ENCODE measurements at places on chromosomes 5 and 9.

GRCh38 chr5:22850981-22851380 is 2.2 kb downstream of the CDH12 start:
- DNase-seq: no peak

- no peak for DNase-seq
Observed at GRCh38 chr5:157026789-157027424, 32.0 kb downstream of the HAVCR1 start.

DNA sequence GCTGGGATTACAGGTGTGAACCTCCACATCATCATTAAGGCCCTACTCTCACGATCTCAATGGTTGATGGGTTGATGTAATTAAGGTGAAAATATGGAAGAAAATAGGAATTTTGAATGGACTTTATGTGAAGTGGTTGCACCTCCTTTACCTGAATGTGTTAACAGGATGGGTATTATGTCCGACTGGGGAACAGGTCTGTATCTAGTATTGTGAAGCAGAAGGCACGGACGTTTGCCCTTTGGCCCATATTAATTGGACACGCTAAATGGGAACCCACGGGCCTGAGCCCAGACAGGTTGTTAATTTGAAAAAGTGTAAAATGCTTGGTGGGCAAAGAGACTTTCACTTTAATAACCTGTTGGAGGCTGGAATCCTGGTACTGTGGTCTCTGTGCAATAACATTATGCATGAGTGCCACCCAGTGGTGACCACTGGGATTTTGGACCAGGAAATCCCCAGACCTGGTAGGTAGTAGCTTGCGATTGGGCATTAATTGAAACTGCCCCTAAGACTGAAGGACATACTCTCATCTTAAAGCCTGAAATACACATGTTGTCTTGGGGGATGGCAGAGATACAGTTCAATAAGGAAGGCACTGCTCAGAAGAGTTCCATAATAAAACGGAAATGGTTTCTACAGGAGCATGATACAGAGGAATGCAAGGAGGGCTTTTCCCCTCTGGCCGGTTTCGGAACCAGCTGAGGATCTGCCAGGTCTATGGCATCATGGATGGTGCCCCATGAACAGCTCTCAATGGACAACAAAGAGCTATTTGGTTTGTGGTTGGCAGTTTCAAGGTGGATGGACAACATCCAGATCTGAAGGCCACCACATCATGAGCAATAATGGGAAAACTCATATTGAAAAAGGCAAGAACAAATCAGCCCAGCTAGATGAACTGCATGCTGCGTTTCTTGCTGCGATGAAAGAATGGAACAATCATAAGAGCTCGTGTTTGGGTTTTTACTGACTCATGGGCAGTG is 26.2 kb upstream of the BICD2 start:
- peak; percentile 41 for DNase-seq

- DNase-seq: no peak
Observed at GRCh38 chr5:150081541-150082283, 4.6 kb downstream of the CSF1R start.

GRCh38 chr5:145072889-145073288 is 762.3 kb downstream of the PRELID2 start:
- no peak for DNase-seq

- no peak for DNase-seq
Observed at GRCh38 chr9:113621309-113621791, 157.8 kb downstream of the RGS3 start.

DNA sequence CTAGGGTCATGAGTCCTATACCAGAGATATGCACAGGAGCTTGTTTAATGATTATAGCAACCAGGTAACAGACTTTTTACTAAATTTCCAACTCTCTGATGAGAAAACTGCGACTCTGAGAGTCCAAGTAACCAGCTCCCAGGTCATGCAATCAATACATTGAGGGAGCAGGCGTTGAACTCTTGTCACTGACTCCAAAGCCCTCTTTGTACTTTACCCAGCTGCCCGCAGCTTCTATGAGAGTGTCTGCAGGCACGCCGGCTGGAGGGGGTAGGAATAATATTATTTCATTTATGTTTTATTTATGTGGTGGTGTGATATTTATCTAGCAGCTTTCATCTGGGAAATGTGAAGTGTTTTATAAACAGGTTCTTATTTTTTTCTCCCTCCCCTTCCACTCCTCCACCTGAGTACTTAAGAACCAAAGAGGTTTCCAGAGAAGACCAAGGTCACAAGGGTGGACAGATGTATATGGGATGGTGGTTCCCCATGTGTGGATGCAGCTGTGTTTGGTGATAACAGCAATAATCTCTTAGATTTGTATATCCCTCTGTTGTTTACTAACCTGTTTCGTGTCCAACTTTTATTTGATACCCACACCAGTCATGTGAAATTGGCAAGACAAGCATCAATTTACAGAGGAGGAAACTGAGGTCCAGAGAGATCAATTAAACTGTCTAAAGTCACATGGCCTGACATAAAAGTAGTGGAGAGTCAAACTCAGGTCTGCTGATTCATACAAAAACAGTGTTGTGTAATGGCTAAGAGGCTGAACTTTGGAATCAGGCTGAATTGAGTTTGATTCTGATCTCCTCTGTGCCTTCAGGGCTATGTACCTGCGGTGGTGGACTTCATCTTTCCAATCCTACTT is 140.2 kb upstream of the TRIM32 start:
- no peak for DNase-seq

DNA sequence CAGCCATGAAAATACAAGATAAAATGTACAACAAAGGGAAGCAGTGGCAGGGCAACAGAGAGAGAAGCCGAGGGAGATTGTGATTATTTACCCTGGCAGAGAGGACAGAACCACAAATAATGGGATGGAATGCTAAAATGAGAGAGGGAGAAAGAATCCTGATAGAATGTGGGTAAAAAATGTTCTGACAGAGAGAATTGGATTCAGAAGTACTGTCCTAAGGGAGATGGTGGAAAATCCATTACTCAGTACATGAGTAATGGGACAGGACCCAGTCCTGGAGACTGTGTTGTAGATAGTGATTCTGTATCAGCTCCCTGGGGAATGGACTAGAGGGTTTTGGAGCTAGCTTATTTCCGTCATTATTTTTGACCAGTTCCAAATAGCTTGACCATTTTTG is 831.5 kb downstream of the MAT2B start:
- DNase-seq: no peak

GRCh38 chr9:14350754-14351153 is 36.8 kb upstream of the NFIB start:
- no peak for DNase-seq

- DNase-seq: no peak
Observed at GRCh38 chr9:98774746-98775145, 21.6 kb downstream of the ANKS6 start.

- DNase-seq: no peak
Observed at GRCh38 chr9:34321451-34321850, 7.6 kb downstream of the KIF24 start.

DNA sequence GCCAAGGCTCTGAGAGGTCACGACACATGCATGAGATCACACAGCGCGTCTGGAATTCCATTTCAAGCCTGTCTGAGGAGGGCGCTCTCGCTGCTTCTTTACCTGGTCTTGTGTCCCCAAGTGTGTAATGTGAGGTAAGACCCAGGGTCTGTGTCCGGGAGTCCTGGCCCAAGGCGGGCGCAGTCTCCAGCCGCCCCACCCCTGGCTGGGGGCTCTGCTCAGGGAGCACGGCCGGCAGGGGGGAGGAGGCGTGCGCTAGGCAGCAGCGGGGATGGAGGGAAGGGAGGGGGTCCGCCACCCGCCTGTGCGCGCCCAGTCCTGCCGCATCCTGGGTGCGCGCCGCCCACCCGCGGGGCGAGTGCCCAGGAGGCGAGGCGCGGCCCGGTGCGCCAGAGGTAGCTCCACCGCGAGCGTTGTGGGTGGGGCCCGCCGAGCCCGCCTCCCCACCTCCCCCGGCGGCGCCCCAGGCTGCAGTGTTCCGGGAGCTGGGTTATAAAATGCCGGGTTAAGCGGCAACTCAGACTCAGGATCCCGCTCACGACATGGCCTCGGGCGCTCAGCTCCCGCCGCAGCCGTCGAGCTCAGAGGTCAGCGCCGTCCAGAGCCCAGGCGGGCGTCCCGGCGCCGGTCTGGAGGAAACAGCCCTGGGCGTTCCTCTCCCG is at the start of gene CCNI2:
Gene CCNI2, plus strand, starts transcription at position 473 of the 662 bp plus-strand sequence. Its CDS starts 70 bp downstream, at position 543.
- DNase-seq: peak; percentile 28

- DNase-seq: no peak
Observed at GRCh38 chr5:111752426-111752965, 4.5 kb downstream of the NREP start.

GRCh38 chr5:137263371-137264005 is 235.6 kb downstream of the SPOCK1 start:
- DNase-seq: no peak

GRCh38 chr5:148952097-148952867 is 110.6 kb downstream of the SH3TC2 start:
- DNase-seq: no peak

- no peak for DNase-seq
Observed at GRCh38 chr9:24451346-24451745, 94.4 kb downstream of the IZUMO3 start.

DNA sequence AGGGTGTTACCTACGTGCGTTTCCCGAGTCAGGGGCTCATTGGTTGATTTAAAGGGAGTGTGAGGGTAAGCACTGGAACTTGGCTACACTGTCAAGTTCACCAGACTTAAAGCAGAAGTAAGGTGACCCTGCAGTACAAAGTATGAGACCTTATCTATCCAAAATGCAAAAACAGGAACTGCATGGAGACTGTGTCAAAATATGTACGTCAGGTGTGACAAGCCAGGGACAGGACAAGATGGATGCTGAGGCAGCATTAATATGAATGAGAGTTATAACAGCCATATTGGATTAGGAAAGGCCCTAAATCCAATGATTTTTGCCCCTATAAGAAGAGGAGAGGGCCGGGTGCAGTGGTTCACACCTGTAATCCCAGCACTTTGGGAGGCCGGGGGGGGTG is 15.4 kb upstream of the SUSD3 start:
- DNase-seq: no peak

GRCh38 chr5:5978501-5979376 is 399.6 kb downstream of the MED10 start:
- DNase-seq: no peak

GRCh38 chr5:155562158-155562557 is 548.6 kb downstream of the KIF4B start:
- DNase-seq: no peak

- DNase-seq: no peak
Observed at GRCh38 chr9:75190762-75191161, 102.4 kb downstream of the OSTF1 start.

GRCh38 chr5:191949-192690 is 825 bp downstream of the LRRC14B start:
- no peak for DNase-seq

DNA sequence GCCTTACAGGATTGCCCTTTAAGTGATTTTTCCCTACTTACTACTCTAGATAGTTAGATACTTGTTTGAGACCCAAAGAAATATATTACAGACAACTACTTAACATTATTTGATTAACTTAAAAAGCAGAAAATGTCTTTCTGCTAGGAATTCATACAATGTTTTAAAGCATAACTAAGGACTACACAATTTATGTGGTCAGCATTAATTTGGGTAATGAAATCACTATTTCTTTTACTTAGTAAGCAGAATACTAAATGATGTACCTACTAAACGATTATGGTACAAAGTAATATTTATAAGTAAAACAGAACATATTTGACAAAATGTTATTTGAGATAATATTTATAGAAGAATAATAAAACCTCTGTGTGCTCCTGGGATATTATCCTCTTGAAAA is 371.9 kb upstream of the ARRDC3 start:
- no peak for DNase-seq

GRCh38 chr9:82022121-82022520 is 33.5 kb downstream of the SPATA31D1 start:
- no peak for DNase-seq

- DNase-seq: no peak
Observed at GRCh38 chr5:150358261-150359095, 981 bp downstream of the TCOF1 start.

DNA sequence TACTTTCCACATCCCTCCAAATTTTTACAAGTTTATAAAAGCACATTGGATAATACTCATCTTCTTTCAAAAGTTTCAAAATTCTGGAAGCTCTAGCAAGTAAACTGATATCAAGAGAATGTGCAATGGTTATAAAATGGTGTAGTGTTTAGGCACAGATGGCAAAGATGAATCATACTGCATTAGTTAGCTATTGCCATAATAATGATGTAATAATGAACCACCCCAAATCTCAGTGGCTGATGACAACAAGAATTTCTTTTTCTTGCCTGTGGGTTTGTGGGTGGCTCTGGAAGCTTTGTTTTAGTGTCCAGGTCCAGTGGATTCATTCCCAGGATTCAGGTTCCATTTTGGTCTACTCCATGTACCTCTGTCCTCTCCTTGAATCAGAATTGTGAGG is 319.0 kb downstream of the BRINP1 start:
- no peak for DNase-seq

DNA sequence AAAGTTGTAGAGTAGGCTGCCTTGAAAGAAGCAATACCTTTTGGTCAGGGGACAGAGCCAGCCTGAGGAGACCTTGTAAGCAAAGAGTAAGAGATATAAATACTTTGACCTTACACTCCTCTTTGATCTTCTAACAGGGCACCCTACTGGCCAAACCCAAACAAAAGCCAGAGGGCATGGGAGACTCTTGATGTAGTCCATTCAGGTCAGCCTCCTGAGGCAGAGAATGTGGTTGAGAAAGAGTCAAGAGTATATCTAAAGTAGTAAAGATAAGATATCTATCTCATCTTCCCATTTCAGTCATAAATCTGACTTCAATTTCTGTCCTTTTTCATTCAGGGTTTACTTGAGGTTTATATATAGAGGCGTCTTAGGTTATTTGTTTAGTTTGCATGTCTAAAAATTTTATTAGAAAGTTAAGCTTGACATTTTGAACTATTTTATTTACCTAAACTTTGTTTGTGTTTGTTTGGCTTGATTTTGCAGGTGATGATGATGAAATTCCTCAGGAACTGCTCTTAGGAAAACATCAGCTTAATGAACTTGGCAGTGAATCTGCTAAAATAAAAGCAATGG is 125.7 kb downstream of the NIPBL start:
- DNase-seq: no peak

DNA sequence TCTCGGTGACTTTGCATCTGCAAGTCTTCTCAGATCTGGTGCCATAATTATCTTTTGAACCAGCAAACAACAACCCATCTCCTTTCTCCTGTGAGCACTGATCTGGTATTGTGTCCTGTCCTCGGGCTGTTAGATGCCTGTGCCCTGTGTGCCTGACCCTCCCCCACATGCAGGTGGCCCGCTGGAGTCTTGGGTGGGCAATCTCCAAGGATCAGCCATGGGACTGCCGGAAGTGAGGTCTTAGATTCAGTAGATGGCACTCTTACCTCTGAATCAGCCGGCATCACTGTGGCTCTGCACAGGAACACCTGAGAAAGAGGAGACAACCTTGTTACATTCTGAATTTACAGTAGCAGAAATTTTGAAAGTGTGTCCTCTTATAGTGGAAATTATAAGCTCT is 172.4 kb downstream of the IRX2 start:
- no peak for DNase-seq

GRCh38 chr9:120433701-120434100 is 146.3 kb downstream of the CDK5RAP2 start:
- DNase-seq: no peak

GRCh38 chr5:122297587-122298298 is 14.3 kb upstream of the SNCAIP start:
- DNase-seq: no peak

- DNase-seq: no peak
Observed at GRCh38 chr9:69932901-69933300, 110.7 kb upstream of the MAMDC2 start.

- no peak for DNase-seq
Observed at GRCh38 chr9:92480291-92480771, 2.0 kb downstream of the ASPN start.

All from stimulated activated CD4-positive, alpha-beta T cell treated with anti-CD3 and anti-CD28 coated beads, Interleukin-1b, Interleukin-23, amount 100 ng/mL, for 1 hour (primary cell).